Transverse colon (tissue), 4 donors: ENCODE measurements at places on chromosomes 7 and 10. TPM values are rescaled to one million over a fixed set of nuclear protein-coding genes. Genes with fewer than 3 reads are reported as not detected.

- DNase-seq = no peak
Measured at GRCh38 chr7:149689291-149689721, 84.1 kb downstream of the ZNF467 start.

GRCh38 chr10:36313142-36313541 is 671.0 kb upstream of the FZD8 start:
- DNase-seq = no peak

GRCh38 chr7:39187130-39187529 is 209.4 kb downstream of the POU6F2 start:
- DNase-seq = no peak

DNA sequence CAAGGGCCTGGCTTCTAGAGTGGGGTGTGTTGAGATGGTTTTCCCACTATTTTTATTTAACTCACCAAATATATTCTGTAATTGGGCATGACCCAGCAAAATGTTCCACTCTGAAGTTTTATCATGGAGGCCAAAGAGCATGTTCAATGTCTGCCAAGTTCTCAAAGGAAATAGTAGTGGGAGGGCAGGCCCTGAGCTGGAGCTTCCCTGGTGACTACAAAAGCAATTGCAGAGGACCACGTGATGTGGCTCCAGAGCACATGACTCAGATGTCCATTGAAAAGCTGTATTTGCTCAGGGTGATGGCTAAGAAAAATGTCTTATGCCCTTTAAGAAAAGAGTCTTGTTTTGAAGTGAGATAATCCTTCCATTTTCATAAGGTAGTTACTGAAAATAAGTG is 1024.8 kb downstream of the LRMDA start:
- DNase-seq = no peak

- DNase-seq = no peak
Measured at GRCh38 chr7:118140468-118140867, 43.5 kb upstream of the LSM8 start.

- no peak for DNase-seq
Measured at GRCh38 chr7:148662646-148663045, 36.1 kb upstream of the CUL1 start.

DNA sequence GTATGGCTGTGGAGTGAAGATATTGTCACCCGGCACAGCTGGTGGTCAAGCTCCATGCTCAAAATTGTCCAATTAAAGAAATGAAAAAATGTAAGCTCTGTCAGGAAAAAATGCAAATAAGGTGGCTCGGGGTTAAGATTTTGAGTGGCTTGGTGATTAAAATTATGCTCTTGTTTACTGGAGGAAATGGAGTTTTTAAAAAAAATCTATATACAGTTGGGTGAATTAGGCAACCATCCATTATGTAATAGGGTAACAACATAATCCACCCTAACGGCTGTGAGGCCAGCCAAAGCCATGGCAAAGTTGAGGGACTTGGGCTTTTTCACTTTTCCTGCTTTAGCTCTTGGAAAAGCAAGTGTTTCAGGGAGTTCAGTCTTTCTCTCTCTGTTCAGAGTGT is 260.8 kb upstream of the HABP2 start:
- DNase-seq = no peak

- peak; percentile 52 for DNase-seq
Measured at GRCh38 chr7:27096768-27097514, 1.1 kb upstream of the HOXA1 start.

DNA sequence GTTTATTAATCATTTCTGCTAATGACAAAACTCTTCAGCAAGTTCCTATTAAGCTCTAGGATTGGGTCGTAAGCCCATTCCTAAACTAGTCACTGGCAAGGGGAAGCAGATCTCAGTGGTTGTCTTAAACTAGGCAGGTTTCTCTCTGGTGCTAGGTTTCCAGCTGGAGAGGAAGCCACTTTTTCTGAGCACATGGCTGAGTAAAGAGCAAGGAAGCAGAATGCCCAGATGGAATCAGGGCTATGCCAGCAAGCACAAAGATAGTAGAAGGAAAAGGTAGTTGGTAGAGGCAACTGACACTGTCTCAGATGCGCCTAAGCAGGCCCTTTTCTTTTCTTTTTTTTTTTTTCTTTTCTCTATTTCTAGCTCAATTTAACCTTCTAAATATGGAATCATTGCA is 224.9 kb downstream of the EXOC4 start:
- no peak for DNase-seq

- peak; percentile 47 for DNase-seq
Measured at GRCh38 chr7:21028186-21028585, 241.5 kb upstream of the SP8 start.

DNA sequence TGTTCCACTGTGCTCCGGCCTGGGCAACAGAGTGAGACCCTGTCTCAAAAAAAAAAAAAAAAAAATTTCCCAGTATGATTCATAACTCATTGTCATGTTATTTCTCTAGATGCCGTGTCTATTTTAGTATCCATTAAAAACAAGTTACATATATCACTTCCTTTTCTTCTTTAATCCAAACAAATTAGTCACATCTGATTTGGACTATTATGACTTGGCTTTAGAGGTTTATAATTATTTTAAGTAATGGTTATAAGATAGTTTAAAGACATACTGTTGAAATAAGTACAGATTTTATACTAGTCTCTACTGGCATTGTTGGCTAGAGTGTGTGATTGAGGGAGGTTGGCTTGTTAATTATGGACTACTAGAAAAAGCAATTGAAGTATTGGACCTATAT is 53.3 kb downstream of the ZMYND11 start:
- no peak for DNase-seq

DNA sequence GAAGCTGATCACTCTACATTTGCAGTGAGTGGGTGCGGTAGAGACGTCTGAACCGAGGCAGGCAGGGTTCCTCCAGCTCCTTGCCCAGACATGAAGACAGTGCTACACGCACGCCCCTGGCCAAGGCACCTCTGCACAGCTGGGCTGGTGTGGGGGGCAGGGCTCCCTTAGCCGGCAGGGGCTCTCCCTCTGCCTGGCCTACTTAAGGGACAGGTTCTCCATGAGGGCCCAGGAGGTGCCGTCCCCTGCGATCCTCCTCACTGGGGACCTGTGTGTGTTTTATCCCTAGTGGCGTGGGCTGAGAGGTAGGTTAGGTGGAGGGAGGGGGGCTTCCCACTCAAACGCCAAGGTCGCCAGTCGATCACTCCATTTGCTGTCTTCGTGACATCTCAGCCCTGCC is 35.3 kb downstream of the IL15RA start:
- DNase-seq = no peak

DNA sequence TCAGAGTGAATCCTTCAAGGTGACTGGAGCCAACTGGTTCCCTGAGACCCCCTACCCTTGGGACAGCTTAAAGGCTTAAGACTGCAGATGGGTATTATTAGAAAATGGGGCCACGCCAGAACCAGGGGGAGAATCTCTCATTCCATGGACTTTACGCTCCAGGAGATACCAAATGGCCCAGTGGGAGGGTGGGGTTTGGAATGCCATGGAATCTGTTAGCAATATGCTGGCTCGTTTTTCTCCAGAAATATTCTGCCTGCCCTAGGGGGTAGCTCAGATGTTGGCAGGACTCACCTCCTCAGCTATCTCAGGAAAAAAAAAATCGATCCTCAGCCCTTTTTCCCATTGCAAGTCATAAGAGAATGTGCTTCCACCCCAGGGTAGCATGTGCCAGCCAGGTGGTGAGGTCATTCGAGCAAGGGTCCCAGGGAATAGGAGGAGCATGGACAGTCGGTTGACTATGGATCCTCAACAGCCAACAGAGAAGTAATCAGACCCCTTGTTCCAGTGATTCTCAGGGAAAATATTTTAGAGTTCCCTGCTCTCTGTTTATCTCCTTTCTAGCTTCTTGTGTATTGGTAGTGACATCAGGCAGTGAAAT is 22.9 kb downstream of the SVIL start:
- no peak for DNase-seq

DNA sequence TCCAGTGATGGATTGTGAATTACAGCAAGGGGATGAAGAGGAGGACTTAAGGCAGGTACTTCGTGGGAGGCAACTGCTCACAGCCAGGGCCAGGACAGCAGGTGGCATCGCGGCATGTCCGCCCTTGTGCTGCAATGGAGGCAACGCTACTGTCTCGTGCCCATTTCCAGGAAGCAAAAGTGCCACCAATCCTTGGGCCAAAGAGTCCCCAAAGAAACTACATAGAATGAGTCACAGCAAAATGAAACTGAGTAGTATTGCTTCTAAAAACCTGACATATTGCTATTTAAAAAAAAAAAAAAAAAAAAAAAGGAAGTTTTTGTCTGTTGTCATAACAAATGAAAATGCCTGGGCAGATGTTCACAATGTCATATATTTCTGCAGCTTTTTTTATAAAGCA is 46.6 kb downstream of the RSU1 start:
- DNase-seq = no peak

DNA sequence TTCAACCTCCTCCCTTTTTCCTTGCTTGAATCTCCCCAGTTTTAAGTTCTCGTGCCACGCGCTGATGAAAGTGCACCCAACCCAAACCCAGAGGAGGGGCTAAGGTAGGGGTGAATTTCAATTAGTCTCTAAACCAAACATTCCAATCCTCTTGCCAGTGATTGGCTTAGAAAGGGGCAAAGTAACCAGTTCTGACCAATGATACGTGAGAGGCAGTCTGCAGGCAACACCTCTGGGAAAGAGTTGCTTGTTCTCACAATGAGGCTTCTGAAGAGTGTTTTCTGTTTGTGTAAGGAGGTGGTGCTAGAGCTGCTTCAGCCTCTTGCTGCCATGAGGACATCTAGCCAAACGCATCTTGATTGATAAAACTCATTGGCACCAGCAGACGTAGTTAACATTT is 21.8 kb downstream of the SLC35G1 start:
- DNase-seq = no peak

DNA sequence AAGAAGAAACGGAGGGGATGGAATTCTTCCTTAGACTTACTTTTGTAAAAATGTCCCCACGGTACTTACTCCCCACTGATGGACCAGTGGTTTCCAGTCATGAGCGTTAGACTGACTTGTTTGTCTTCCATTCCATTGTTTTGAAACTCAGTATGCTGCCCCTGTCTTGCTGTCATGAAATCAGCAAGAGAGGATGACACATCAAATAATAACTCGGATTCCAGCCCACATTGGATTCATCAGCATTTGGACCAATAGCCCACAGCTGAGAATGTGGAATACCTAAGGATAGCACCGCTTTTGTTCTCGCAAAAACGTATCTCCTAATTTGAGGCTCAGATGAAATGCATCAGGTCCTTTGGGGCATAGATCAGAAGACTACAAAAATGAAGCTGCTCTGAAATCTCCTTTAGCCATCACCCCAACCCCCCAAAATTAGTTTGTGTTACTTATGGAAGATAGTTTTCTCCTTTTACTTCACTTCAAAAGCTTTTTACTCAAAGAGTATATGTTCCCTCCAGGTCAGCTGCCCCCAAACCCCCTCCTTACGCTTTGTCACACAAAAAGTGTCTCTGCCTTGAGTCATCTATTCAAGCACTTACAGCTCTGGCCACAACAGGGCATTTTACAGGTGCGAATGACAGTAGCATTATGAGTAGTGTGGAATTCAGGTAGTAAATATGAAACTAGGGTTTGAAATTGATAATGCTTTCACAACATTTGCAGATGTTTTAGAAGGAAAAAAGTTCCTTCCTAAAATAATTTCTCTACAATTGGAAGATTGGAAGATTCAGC is 158.7 kb upstream of the LANCL2 start:
- DNase-seq = no peak

- no peak for DNase-seq
Measured at GRCh38 chr7:48168159-48168558, 3.1 kb upstream of the ABCA13 start.

GRCh38 chr10:30995081-30995770 is 36.4 kb downstream of the ZNF438 start:
- no peak for DNase-seq

GRCh38 chr10:23408330-23408976 is 30.4 kb upstream of the OTUD1 start:
- no peak for DNase-seq

- no peak for DNase-seq
Measured at GRCh38 chr10:73503037-73503436, 7.2 kb upstream of the PPP3CB start.

GRCh38 chr7:103919272-103919868 is 70.1 kb downstream of the RELN start:
- DNase-seq = no peak

- no peak for DNase-seq
Measured at GRCh38 chr10:62183857-62184795, 84.5 kb downstream of the RTKN2 start.

- no peak for DNase-seq
Measured at GRCh38 chr7:102009628-102010027, 192.2 kb downstream of the CUX1 start.

DNA sequence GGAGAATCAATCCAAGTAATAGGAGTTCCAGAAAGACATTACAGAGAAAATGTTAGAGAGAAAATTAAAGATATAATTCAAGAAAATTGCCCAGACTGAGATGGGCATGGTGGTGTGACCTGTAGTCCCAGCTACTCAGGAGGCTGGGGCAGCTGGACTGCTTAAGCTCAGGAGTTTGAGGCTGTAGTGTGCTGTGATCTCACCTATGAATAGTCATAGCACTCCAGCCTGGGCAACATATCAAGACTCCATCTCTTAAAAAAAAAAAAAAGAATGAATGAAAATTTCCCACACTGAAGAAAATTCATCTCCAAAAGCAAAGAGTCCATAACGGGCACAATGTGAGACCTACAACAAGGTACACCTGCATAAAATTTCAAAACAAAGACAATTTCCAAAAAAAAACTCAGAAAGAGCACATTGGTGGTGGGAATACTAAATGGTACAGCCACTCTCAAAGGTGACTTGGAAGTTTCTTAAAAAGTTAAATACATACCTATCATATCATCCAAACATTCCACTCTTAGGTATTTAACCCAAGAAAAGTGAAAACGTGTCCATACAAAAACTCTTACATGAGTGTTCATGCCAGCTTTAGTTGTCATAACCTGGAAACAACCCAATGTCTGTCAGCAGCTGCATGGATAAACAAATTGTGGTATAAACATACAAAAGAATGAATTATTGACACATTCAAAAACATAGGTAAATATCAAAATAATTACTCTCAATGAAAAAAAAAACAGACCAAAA is 6.9 kb upstream of the RGS10 start:
- no peak for DNase-seq

- DNase-seq = no peak
Measured at GRCh38 chr10:113661332-113661731, 2.5 kb downstream of the NRAP start.

GRCh38 chr10:78924319-78925003 is 144.3 kb upstream of the ZMIZ1 start:
- DNase-seq = no peak

AOAH gene
- total RNA-seq = 120 TPM

ADIRF gene
- total RNA-seq = 43.4 TPM

PLXNA4 gene
- 1.1 TPM for total RNA-seq

ATRNL1 gene
- 15.2 TPM for total RNA-seq

IDI2 gene
- total RNA-seq = not detected

ATP6V0A4 gene
- total RNA-seq = not detected

ADCYAP1R1 gene
- 7.4 TPM for total RNA-seq

NPY gene
- total RNA-seq = not detected

STOX1 gene
- 1.7 TPM for total RNA-seq

PGAM1 gene
- 132 TPM for total RNA-seq

TMEM248 gene
- total RNA-seq = 151 TPM

CAMK1D gene
- total RNA-seq = 21.4 TPM

OR2A42 gene
- not detected for total RNA-seq

ZPBP gene
- not detected for total RNA-seq

TET1 gene
- 1.5 TPM for total RNA-seq

EPHB6 gene
- 10.2 TPM for total RNA-seq

FFAR4 gene
- 14.9 TPM for total RNA-seq

CLCN1 gene
- not detected for total RNA-seq

CYP2E1 gene
- total RNA-seq = not detected
